B cell (primary cell): ENCODE measurements at places on chromosomes 1 and 21. TPM values are rescaled to one million over a fixed set of nuclear protein-coding genes. Genes with fewer than 3 reads are reported as not detected.

DNA sequence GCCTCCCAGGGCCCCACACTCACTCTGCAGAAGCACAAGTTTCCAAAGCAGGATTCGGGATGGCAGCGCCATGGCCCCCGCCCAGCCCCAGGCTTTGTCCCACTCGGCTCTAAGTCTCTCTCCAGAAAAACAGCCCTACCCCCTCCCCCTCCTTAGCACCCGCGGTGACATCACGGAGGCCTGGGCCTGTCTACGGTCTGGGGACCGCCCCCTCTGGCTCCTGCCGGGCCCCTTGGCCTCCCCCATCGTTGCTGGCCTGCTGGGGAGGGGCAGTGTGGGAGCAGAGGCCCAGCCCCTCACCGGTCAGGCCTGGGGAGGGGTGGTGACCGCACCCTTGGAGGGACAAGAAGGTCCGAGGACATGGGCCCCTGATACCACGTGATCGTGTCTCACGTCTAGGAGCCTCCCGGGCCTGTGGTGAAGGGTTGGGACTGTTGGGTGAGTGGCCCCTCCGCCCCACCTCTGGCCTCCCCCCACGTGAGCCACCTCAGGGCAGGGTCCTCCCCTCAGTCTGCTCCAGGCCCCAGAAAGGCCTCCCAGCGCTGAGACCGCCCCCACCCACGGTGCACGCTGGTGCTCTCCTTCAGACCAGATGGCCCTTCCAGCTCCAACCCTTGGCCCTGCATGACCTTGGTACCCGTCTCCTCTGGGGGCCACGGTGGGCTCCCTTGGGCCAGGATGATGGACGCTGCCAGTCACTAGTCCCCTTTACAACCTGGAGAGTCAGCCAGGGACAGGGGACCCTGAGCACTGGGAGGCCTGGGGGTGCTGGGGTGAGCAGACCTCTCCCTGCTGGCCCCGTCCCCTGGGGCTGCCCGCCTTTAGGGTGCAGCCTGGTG lies at the start of gene MXRA8:
Gene MXRA8, minus strand, starts transcription at position 123 of the 839 bp plus-strand sequence. Its CDS starts 51 bp downstream, at position 72.
- no peak within 1 kb of the TSS for H3K4me3 ChIP-seq
- no peak for DNase-seq
- H3K36me3 ChIP-seq: no peaks in the 10 kb centered on the region
- H3K4me1 ChIP-seq: peaks cover 18% of the 10 kb centered on the region

DNA sequence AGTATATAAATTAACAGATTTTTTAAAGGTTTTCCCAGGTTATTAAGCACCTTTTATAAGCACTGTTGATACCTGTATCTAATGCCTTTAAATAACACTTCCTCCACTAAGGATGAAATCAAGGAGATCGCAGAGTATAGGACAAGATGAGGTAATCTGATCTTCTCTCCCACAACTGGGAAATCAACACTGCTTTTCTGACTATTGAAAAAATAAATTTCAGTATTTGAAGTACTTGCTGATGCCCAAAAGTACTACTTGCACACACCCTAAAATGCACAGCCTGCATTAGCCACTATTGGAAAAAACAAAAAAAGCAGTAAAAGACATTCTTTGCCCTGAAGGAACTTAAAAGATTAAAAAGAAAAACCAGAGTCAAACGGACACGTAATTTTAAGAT lies 48.6 kb downstream of the PUM1 start:
- H3K27ac ChIP-seq: no peak overlapping the region
- DNase-seq: no peak
- no peak overlapping the region for H3K4me3 ChIP-seq
- H3K4me1 ChIP-seq: peaks cover 18% of the 10 kb centered on the region

- H3K36me3 ChIP-seq: no peaks in the 10 kb centered on the region
- no peaks in the 10 kb centered on the region for H3K4me1 ChIP-seq
- H3K27ac ChIP-seq: no peak overlapping the region
Observed at GRCh38 chr1:181430015-181430885, 53.1 kb upstream of the CACNA1E start.

GRCh38 chr1:169250795-169251194 lies 116.8 kb downstream of the NME7 start:
- no peak for DNase-seq
- H3K4me3 ChIP-seq: no peak overlapping the region
- H3K27ac ChIP-seq: no peak overlapping the region
- H3K36me3 ChIP-seq: no peaks in the 10 kb centered on the region

- H3K27ac ChIP-seq: no peak overlapping the region
- H3K4me1 ChIP-seq: no peaks in the 10 kb centered on the region
- no peak overlapping the region for H3K4me3 ChIP-seq
- no peaks in the 10 kb centered on the region for H3K36me3 ChIP-seq
- DNase-seq: no peak
Observed at GRCh38 chr1:151565502-151566189, 25.5 kb downstream of the TUFT1 start.

GRCh38 chr21:37193676-37194075 lies 73.5 kb downstream of the VPS26C start:
- peaks cover 58% of the 10 kb centered on the region for H3K36me3 ChIP-seq
- no peaks in the 10 kb centered on the region for H3K4me1 ChIP-seq
- H3K4me3 ChIP-seq: no peak overlapping the region
- no peak overlapping the region for H3K27ac ChIP-seq
- no peaks in the 10 kb centered on the region for H3K27me3 ChIP-seq
- DNase-seq: no peak

The FCRL2 gene
- 78.3 and 81.0 TPM in 2 replicates for total RNA-seq

- no peak overlapping the region for H3K4me3 ChIP-seq
- H3K4me1 ChIP-seq: no peaks in the 10 kb centered on the region
- H3K36me3 ChIP-seq: no peaks in the 10 kb centered on the region
- DNase-seq: no peak
Observed at GRCh38 chr21:32442566-32443318, 30.2 kb downstream of the EVA1C start.

- no peak overlapping the region for H3K4me3 ChIP-seq
- peaks cover 72% of the 10 kb centered on the region for H3K36me3 ChIP-seq
- no peaks in the 10 kb centered on the region for H3K27me3 ChIP-seq
- no peaks in the 10 kb centered on the region for H3K4me1 ChIP-seq
Observed at GRCh38 chr1:206445116-206445515, 25.2 kb upstream of the IKBKE start.

GRCh38 chr1:182888736-182889531 lies 49.8 kb downstream of the DHX9 start:
- DNase-seq: no peak
- H3K36me3 ChIP-seq: peaks cover 49% of the 10 kb centered on the region
- H3K4me3 ChIP-seq: no peak overlapping the region
- H3K27me3 ChIP-seq: no peaks in the 10 kb centered on the region
- no peak overlapping the region for H3K27ac ChIP-seq

DNA sequence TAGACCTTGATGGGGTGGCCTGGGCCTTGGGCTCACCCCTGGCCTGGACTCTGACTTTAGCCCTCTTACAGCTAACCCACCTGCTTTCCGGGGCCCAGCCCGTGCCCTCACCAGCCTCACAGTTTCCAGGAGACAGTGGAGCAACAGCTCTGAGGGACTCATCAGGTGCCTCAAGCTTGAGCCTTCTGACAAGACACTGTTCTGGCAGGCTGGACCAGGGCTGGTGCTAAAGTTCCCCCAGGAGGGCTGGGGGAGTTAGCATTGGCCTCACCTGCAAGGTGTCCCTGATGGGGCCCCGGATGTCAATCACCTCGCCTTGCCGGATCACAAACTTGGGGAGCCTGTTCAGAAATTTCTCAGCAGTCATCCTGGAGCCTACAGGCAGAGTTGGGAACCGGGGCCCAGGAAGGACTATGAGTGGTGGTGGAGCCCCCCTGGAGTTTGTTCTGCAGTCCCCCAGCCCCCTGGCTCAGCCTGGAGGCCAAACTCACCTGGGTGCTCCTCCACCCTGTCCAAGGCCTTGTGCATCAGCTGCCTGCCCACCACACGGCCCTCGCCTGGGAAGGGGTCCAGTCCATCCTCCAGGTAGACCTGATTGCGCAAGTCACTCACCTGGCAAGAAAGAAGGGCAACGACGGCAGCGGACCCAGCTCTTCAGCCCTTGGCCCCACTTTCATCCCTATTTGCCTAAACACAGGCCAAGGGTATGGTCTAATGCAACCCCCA lies 4.1 kb downstream of the SH3BGRL3 start:
- DNase-seq: no peak
- no peak overlapping the region for H3K4me3 ChIP-seq
- H3K27me3 ChIP-seq: no peaks in the 10 kb centered on the region
- H3K4me1 ChIP-seq: peaks cover 76% of the 10 kb centered on the region
- peaks cover 2% of the 10 kb centered on the region for H3K36me3 ChIP-seq

DNA sequence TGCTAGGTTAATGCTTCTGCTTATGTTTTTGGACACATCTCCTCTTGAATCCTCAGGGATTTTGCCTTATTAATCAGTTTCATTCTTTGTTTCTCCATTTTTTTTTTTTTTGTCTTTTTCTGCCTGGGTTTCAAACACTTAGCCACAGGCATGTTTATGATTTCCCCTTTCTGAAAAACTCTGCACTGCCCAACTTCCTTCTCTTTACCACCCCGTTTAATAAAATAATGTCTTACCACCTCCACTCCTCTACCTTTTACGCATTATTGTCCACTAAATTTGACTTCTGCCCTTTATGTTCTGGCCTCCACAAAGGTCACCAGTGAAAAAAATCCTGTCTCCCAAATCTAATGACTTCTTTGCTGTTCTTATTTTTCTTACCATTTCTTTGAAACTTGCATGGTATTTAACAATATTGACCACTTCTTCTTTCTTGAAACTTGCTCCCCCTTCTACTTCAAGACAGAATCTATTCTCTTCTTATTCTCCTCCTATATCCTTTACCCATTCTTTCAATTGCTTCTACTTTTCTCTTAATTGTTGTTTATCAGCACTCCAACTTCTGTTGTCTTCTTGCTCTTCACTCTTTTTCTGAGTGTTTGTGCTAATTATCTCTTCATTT lies 150.3 kb downstream of the TNFSF18 start:
- H3K4me1 ChIP-seq: peaks cover 20% of the 10 kb centered on the region
- H3K27ac ChIP-seq: peak overlapping the region; percentile 63
- no peaks in the 10 kb centered on the region for H3K36me3 ChIP-seq
- H3K27me3 ChIP-seq: no peaks in the 10 kb centered on the region
- H3K4me3 ChIP-seq: no peak overlapping the region

The CD1D gene
- 5.3 and 5.9 TPM in 2 replicates for total RNA-seq

The PEA15 gene
- total RNA-seq: 76.7 and 81.7 TPM in 2 replicates

GRCh38 chr1:154575147-154575927 lies 7.8 kb downstream of the CHRNB2 start:
- peaks cover 21% of the 10 kb centered on the region for H3K36me3 ChIP-seq
- H3K4me1 ChIP-seq: no peaks in the 10 kb centered on the region
- no peaks in the 10 kb centered on the region for H3K27me3 ChIP-seq
- DNase-seq: no peak

DNA sequence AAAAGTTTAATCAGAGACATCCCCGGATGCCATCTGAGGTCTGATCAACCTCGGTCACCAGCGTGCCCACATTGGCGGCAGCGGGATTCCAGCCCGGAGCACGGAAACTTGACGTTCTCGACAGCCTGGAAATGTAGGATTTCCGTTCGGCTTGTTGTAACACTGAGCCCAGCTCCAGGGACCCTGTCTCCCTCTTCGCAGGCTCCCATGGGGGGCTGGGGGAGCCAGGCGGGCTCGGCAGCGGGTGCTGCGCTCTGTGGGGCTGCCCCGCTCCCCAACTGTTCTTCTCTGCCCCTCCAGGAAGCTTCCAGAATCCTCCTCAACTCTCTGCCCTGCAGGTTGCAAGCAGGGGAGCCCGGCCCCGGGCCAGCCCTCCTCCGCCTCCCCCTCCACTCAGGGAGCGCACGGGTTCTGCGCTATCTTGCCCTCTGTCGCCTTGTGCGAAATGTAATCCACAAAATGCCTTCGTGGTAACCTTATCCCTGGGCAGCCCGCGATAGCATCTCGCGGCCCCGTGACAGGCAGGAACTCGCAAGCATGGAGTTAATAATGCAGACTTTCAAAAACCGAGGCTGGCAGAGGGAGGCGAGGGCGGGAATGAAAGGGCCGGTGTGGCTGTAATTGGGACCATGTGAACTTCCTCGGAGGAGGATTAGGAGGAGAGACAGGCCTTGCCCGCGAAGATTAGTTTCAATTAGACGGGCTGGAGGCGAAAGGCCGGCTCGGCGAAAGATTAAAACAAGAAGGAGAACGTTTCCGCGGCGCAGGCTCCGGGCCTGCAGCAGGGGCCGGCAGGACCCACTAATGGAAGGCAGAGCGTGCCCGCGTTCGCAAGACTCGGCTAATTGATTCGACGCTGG lies 53.9 kb upstream of the TTC34 start:
- no peak overlapping the region for H3K4me3 ChIP-seq
- no peaks in the 10 kb centered on the region for H3K27me3 ChIP-seq
- no peaks in the 10 kb centered on the region for H3K36me3 ChIP-seq
- no peak overlapping the region for H3K27ac ChIP-seq
- H3K4me1 ChIP-seq: no peaks in the 10 kb centered on the region

The TSPEAR gene
- total RNA-seq: not detected in 2 replicates

GRCh38 chr21:40531431-40532110 lies 315.4 kb downstream of the DSCAM start:
- DNase-seq: no peak
- H3K36me3 ChIP-seq: no peaks in the 10 kb centered on the region
- H3K27ac ChIP-seq: no peak overlapping the region
- no peaks in the 10 kb centered on the region for H3K27me3 ChIP-seq

DNA sequence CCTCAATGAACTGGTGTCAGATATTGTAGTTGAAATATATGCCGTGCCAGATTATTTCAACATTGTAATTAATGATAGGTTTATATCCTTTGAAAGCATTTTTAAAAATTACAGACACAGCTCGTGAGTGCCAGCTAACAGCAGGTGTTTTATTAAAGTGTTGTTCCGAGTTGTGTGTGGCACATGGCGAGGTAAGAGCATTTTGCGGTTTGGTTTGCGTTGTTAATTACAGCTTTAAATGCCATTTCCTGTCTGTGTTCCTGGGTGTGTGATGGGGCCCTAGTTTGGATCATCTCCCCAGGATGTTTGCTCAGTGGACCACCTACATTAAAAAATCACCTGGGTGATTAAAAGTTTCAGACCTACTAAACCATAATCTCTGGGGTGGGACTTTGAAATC lies 97.4 kb downstream of the PRDM2 start:
- H3K27me3 ChIP-seq: no peaks in the 10 kb centered on the region
- H3K4me1 ChIP-seq: no peaks in the 10 kb centered on the region
- no peak for DNase-seq
- no peak overlapping the region for H3K4me3 ChIP-seq
- H3K36me3 ChIP-seq: peaks cover 2% of the 10 kb centered on the region
- no peak overlapping the region for H3K27ac ChIP-seq

DNA sequence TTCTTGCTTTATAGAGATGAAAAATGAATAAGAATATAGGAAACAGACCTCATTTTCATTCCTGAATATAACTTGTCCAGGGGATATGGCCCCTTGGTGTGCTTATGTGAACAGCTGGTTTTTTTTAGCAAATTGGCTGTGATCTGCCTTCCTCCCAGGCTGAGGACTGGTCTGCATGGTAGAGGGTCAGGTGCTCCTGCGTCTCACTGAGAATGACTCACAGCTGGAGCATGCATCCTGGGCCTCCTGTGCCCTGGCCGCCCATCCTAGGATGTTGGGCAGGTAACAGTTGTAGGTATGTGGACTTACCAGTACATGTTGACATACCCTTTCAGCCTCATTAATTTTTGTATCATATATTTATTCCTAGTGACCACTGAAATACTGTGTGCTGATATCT lies 29.8 kb downstream of the AGT start:
- H3K4me3 ChIP-seq: no peak overlapping the region
- H3K27me3 ChIP-seq: no peaks in the 10 kb centered on the region
- DNase-seq: no peak
- H3K27ac ChIP-seq: no peak overlapping the region
- H3K36me3 ChIP-seq: no peaks in the 10 kb centered on the region
- H3K4me1 ChIP-seq: no peaks in the 10 kb centered on the region

The TIAM1 gene
- 0.90 and 1.0 TPM in 2 replicates for total RNA-seq

- no peak for DNase-seq
- H3K27me3 ChIP-seq: no peaks in the 10 kb centered on the region
- no peak overlapping the region for H3K27ac ChIP-seq
- H3K4me3 ChIP-seq: no peak overlapping the region
- H3K4me1 ChIP-seq: no peaks in the 10 kb centered on the region
- no peaks in the 10 kb centered on the region for H3K36me3 ChIP-seq
Observed at GRCh38 chr1:184476187-184476586, 89.4 kb downstream of the C1orf21 start.
